Activated CD8-positive, alpha-beta memory T cell treated with anti-CD3 and anti-CD28 coated beads for 1 hour (primary cell): ENCODE measurements at places on chromosomes 6 and 20.
A peak's percentile ranks its signal among the peaks of the same experiment; 100 is the strongest.

DNA sequence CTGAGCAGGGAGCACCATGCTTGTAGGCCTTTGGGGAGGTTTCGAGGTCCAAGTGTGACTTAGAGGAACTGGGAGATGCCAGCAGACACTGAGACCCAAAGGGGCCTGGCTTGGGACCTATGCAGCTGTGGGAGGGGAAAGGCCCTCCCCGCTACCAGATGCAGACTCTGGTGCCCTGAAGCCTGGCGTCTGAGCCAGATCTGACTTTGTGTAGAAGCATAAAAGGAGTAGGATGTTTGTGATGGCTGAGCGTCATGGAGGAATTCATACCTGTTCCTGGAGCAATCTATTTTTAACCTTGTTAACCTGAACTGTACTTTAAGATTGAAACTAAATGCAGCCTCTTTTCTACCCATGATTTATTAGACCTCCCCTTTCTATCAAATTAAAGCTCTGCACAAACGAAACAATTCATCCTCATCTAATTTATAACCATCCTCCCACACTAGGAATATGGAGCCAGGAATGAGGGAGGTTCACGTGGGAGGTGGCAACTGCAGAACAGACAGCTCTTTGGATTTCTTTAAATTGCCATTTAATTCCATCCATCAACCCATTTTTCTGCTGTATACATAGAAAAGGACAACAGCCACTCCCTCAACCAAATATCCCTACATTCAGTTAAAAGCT is 172.6 kb upstream of the AGPAT4 start:
- DNase-seq, result no peak

DNA sequence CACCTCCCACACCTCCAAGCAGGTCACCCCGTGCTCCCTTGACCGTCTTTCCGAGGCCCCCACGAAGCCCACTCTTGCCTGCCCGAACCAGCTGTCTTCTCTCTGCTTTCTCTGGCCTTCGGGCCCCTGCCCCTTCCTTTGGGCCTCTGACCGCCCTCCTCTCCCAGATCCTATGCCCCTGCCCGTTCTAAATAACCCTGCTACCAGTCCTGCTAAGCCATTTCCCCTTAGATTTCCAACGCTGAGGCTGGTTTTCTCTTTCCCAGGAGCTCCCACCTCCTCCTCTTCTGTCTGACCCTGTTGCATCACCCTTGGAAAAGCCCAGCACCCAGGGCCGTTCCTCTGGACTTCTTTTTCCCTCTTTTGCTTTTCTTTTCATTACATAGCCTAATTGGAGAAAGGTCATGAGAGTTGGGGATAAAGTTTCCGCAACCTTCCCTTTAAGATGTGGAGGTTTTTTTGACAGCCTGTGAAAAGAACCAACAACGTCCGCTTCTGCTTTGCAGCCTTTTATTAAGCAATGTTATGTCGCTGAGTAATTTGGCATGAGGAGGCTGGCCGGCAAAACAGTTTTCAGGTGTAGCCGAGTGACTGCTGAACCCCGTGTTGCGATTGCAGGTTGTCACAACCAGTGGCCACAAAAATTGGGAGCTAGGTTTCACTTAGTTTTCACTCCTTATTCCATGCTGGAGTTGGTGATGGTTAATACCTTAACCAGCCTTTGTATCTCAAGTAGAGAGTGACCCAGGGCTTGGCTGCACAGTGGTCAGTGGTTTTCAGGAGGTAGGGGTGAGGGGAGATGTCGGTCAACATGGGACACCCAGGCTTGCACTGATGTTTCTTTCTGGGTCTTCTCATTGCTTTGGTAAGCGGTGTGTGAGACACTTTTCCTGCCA is 970 bp downstream of the BLTP3A start:
- DNase-seq, result no peak

GRCh38 chr6:166565084-166565967 is 21.2 kb downstream of the RAMACL start:
- no peak for DNase-seq

- no peak for DNase-seq
Measured at GRCh38 chr20:17612287-17612991, 42.6 kb downstream of the DSTN start.

- DNase-seq, result no peak
Measured at GRCh38 chr6:34115403-34115795, 30.5 kb downstream of the GRM4 start.

- no peak for DNase-seq
Measured at GRCh38 chr20:50272030-50272723, 81.5 kb downstream of the CEBPB start.

DNA sequence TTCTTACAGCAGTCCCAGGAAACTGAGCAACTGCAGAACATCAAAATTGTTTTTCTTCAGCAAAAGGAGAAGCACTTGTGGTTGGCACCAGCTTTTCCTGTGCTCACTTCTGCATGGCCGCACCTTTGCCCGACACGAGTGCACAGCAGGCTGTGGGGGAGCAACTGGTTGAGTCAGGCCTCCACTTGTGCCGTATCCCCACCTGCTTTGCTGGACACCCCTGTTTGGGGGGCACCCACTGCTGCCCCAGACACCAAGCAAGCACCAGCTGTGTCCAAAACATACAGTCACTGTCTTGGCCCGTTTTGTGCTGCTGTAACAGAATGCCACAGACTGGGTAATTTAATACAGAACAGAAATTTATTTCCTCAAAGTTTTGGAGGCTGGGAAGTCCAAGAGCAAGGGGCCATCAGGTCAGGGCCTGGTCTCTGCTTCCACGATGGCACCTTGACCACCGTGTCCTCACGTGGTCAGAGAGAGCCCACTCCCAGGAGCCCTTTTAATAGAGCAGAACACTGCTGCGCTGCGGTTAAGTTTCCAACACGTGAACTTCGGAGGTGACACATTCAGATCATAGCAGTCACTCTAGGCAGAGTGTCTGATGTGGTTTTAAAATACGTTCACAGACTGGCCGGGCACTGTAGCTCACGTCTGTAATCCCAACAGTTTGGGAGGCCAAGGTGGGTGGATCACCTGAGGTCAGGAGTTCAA is 8.7 kb upstream of the GMEB2 start:
- peak; percentile 61 for DNase-seq

DNA sequence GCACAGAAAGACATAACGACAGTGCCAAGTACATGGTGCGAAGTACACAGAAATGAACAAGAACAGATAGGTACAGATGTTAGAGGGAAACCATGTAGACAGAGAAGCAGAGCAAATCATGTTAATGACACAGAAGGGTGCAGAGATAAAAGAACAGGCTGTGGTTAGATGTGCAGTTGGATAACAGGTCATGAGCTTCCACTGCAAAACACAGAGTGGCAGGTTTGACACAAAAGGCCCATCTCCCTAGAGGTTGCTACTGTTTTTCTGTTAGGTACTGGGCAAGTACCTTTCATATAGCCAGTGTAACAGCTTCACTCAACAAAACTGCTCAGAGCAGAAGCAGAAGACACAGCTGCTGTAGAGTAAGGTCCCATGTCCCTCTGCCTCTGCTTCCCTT is 84.6 kb downstream of the AK9 start:
- no peak for DNase-seq

GRCh38 chr20:36975099-36975818 is 23.8 kb upstream of the SAMHD1 start:
- DNase-seq, result no peak

- no peak for DNase-seq
Measured at GRCh38 chr6:127118298-127119101, at the start of gene RSPO3. RSPO3 (plus strand) TSS chr6:127118671; CDS start chr6:127119193, 522 bp downstream.

GRCh38 chr6:147950623-147950987 is 392.0 kb upstream of the SASH1 start:
- DNase-seq, result no peak
